ENCODE measurements at places on chromosomes 5 and 9. TPM values are rescaled to one million over a fixed set of nuclear protein-coding genes. Genes with fewer than 3 reads are reported as not detected.

Gene ROR2
- 4.8 TPM for polyA plus RNA-seq

Gene MYMK
- not detected for polyA plus RNA-seq

Gene SV2C
- polyA plus RNA-seq, result 39.4 TPM

Gene GBGT1
- polyA plus RNA-seq, result 8.6 TPM
